ENCODE measurements at places on chromosomes 3 and 15.
A peak's percentile ranks its signal among the peaks of the same experiment; 100 is the strongest.

DNA sequence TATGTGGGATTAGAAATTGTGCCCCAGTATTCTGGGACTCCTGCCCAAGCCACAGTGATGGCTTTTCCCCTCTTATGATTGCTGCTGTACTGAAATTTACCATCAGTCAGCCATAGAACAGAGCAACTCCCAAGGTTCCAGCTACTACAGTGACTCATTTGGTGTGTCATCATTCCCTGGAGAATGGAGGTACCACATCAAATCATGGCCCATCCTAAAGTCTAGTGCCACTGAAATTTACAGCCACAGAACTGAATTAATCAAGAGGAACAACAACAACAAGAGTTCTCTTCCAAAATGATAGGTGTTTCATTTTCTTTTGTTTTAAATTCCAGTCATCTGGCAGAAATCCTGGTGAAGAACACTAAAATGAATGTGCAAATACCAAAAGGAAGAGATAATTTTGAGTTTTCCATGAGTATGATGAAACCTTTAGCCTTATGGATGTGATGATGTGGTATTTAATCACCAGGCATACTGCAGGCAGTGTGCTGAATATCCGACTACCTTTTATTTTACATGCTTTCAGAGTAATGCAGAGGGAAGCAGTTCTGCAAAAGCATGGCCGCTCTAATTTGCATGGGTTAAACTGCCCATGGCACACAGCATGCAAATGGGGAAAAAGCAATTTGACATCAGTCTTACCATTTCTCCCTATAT, 75.6 kb upstream of the SLC2A2 start:
- peak; percentile 71 for DNase-seq

DNA sequence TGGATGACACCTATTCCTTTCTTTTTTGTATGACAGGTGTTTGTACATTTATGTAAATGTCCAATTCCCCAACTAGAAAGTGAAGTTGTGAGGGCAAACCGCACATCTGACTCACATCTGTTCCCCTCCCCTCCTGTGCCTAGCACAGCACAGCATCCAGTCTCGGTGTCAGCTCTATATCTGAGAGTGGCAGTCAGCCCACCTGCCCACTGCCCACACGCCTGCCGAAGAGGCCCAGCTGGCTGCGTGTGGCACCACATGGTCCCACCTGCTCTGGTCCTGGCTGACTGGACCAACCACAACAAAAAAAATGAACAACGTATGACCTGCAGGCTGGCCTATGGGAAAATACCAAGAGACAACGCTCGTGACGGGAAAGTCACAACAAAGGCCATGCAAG, 62.8 kb downstream of the XXYLT1 start:
- DNase-seq = no peak

GRCh38 chr3:71863563-71864190, 78.7 kb upstream of the PROK2 start:
- no peak for DNase-seq

DNA sequence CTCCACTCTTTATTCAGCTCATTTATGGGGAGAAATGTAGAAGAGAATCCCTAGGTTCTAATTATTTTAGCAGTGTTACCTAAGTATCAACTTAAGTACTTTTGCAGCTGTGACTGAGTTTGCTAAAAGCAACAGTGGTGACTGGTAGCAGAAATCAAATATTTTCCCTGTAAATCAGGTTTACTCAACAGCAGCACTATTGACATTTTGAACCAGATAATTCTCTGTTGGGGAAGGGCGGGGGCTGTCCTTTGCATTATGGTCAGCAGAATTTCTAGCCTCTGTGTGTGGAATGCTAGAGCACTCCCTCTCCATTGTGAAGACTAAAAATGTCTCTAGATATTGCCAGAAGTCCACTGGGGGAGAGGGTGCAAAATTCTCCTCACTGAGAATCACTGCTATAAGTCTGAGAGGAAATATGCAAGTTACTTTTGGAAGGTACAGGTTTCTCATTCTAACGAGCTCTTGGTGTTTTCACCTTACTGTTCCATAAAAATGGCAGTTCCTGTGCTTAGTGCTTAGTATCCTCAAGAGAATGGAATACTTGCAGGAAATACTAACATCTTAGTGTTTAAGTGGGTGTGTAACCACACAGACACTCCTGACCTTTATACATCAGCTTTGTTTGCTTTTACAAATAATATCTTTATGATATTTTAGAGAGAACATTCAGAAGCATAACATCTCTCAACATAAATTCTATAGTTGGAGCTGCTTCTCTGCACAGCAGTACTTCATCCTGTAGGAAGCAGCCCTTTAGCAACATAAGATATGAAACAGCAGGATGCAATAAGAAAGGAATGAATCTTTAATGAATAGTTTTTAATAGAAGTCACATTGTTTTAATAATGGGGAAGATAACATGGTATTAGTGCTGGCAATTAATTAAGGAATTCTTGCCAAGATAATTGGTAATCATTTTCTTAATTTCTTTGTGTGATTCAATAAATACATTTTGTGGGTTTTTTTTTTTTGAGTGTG, 246.5 kb upstream of the GOLIM4 start:
- DNase-seq = peak; percentile 1

DNA sequence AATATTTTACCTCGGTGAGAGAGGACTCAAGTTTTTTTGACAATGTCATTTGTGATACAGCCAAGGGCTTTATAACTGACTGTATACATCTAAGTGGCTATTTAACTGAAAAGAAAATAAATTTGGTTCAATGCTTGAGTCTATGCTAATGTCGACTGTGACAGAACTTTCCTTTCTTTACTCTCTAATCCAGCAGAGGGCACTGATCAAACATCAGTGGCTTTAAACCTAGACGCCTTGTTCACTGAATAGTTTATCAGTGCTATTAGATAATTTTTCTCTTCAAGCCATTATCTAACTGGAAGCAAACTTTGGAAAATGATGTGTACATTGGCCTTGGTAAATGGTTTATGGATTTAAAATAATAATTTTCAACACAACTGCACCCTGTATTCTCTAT, 285.1 kb downstream of the CHL1 start:
- no peak for DNase-seq

DNA sequence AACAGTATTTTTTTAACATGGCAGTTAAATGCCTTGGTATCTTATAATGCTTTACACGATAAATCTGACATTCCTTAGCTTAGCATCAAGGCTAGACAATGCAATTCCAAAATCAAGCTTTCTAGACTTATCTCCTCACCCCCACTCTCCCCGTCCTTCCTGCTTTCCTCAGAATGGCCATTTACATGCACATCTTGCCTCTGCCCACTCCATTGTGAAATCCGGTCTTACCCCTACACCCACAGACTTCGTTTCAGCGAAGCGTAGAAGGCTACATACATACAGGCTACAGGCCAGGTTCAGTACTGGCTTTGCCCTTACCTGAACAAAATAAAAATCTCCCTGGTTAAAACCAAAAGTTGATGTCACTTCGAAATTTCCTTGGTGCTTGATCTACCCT, 58.6 kb upstream of the SLC12A8 start:
- DNase-seq = peak; percentile 8

GRCh38 chr15:92167451-92167850, 226.2 kb upstream of the ST8SIA2 start:
- DNase-seq = no peak

GRCh38 chr3:134249935-134250716, 533 bp downstream of the RYK start:
- peak; percentile 32 for DNase-seq

- DNase-seq = no peak
These were observed 219.5 kb downstream of the CACNA2D3 start for GRCh38 chr3:54341811-54342210.

- peak; percentile 77 for DNase-seq
These were observed 48.0 kb upstream of the SCAANT1 start for GRCh38 chr3:63960048-63960711.

DNA sequence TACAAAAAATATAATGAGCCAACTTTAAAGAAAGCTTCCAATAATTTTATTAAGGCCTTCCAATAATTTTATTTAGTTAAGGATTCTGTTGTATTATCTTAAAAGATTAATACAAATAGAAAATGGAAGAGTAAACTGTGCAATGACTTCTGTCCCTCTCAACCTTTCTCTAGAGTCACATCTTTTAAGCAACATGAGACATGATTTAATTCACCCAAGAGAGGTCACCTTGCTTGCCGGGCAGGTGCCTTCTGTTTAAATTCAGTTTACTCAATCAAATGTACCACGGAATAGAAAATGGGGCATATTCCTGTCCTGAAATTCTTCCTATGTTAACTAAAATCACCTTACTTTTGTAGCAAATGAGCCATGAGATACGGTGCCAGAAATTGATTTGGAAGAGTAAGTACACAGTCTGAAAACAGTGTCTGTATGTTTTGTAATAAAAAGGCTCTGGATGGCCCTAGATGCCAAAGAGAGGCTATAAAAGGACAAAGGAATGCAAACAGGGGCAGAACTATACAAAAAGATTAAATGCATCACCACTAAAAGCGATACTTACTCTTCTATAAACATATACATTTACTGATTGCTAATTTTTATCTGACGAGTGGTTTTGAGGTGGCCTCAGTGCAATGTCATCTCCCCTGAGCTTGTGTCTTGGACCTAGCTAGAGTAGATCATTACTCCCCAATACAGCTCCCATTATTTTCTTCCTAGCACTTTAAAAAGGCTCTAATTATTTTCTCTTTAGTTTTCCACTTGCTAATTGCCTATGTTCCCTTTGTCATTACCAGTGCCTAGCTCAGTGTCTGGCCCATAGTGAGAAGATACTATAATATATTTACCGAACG, 134.0 kb downstream of the FHIT start:
- DNase-seq = no peak

- no peak for DNase-seq
These were observed 35.6 kb downstream of the WNT7A start for GRCh38 chr3:13844286-13844685.

GRCh38 chr3:137191133-137191923, 233.5 kb downstream of the IL20RB start:
- DNase-seq = no peak

GRCh38 chr3:58052373-58053273, 44.4 kb downstream of the FLNB start:
- peak; percentile 95 for DNase-seq

- no peak for DNase-seq
These were observed 30.9 kb upstream of the ATP1B3 start for GRCh38 chr3:141845407-141846049.

- DNase-seq = no peak
These were observed 1.9 kb downstream of the ROBO2 start for GRCh38 chr3:77041811-77042210.

GRCh38 chr3:129555153-129555550, 12.2 kb downstream of the H1-8 start:
- no peak for DNase-seq

DNA sequence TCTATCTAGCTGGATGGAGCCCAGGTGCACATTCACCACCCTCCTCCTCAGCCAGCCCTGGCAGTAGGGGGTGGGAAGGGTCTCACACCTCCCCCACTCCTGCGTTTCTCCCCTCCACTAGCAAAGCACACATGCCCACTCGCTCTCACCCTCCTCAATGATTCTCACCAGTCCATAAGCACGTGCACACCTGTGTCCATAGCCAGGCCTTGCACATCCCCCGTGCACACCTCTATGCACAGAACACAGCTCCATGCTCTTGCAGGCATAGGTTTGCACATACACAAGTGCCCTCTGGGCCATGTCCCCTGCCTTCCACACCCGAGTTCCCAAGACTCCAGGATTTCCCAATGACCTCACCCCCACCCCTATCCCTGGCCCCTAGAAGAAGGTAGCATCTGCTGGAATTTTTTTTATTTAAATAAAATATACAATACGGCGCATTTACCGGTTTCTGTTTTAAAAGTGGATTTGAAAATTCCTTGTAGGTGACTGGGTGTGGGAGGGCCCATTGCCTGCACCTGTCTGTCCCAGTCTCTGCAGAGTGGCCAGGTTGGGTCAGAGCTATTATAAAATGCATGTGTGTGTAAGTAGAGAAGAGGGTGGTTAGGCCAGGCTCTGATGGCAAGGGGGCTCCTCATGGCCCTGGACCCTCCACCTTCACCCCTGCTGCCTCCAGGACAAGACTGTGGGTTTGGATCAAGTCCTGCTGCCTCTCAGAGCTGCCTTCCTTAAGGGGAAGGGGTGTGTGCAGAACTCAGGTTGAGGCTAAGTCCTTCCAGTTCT, 49.1 kb downstream of the HCN4 start:
- DNase-seq = no peak

- DNase-seq = no peak
These were observed 20.8 kb downstream of the FAM174B start for GRCh38 chr15:92634671-92635201.

- DNase-seq = no peak
These were observed 232.2 kb upstream of the FEZF2 start for GRCh38 chr3:62605413-62606068.

DNA sequence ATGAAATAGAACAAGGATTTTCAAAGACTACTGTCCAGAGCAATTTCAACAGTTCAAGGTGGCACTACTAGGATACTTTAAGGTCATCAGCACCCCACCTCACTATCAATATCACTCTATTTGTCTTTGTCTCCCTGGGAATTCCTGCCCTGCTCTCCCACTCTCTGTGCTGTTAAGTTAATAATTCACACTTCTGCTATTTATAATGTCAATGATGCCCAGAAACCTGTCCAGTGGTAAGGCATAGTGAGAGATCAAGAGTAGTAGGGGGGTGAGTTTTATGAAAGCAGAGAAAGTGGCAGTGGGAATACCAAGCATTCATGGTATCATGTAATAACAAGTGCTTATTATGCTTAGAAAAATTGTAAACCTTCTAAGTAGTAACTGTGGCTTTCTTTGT, 7.3 kb downstream of the TMCO5A start:
- DNase-seq = no peak

DNA sequence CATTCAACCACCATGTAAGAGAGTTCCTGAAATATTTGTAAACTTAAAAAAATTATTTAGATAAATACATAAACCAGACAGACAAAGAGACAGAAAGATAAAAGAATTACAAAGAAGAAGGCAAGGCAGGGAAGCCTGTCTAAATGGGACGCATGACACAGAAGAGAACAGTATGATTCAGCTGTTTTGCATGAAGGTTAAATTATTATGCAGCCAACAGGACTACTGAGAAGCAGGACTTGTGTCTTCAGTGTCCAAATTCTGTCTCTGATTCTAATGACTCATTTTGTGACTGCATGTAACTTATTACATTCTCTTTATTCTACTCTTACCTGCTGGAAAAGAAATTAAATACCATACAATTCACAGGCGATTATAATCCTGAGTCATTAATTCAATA, 340.4 kb upstream of the KCNMB2 start:
- peak; percentile 52 for DNase-seq

DNA sequence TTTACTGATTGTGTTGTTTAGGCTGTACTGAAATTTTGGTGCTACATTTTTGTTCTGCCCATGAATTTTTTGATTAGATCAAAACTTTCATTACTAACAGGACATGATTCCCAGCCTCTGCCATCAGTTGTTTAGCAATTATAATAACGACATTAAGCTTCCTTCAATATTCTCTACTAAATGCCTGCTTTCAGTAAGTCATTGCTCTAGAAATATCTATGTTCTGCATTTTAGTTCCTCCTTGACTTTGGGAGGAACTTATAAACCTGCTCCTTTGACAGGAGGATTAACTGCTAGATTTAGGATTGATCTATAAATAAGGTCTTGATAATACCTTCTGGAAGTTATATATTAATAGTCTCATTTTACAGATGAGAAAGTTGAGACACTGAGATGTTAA, 269.1 kb downstream of the RAP2B start:
- DNase-seq = no peak

- DNase-seq = peak; percentile 38
These were observed 187.7 kb downstream of the SATB1 start for GRCh38 chr3:18237251-18238005.

Measured in fibroblast of pulmonary artery (primary cell).